Naive thymus-derived CD4-positive, alpha-beta T cell (primary cell): ENCODE measurements at places on chromosomes 5 and 9. TPM values are rescaled to one million over a fixed set of nuclear protein-coding genes. Genes with fewer than 3 reads are reported as not detected.

- no peak for DNase-seq
Observed at GRCh38 chr5:29811914-29812679, 1381.4 kb upstream of the CDH6 start.

- no peak for DNase-seq
Observed at GRCh38 chr5:150065346-150065745, 21.0 kb downstream of the CSF1R start.

DNA sequence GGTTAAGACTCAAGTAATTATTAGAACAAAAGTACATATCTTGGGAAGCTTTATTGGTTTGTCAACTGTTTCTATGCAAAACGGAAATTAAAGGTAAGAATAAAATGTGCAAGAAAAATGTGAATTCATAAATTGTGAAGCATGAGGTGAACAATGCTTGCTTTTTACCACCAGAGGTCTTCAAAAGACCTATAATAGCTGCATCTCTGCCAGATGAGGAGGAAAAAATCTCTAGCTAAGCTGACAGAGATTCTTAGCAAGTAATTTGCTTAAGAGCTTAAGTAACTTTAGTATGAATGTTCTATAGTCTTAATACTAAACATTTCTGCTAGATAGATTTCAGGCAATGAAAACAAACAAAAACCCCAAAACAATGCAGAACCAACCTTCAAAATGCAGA, 54.1 kb downstream of the MRPS30 start:
- no peak for DNase-seq

- DNase-seq = peak; percentile 26
Observed at GRCh38 chr5:157143127-157143971, 684 bp upstream of the MED7 start.

DNA sequence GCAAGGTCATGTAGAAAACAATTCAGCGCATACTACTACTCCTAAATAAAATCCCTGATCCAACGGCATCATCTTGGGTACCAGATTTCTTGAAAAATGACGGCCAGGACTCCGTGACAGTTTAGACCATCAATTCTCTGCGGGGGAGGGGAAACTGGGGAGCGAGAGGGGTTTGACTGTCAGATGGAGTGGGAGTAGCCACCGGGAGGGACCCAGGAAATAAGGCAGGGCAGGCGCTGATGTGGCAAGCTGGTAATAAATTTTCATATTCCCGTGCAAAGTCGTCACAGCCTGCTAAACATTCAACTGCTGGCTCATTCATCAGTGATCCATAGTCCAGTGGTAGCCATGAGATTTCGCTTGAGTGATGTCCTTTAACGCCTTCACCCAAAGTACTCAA, 457 bp upstream of the CDH18 start:
- no peak for DNase-seq

GRCh38 chr5:132176521-132176945, 51.1 kb downstream of the P4HA2 start:
- DNase-seq = no peak

DNA sequence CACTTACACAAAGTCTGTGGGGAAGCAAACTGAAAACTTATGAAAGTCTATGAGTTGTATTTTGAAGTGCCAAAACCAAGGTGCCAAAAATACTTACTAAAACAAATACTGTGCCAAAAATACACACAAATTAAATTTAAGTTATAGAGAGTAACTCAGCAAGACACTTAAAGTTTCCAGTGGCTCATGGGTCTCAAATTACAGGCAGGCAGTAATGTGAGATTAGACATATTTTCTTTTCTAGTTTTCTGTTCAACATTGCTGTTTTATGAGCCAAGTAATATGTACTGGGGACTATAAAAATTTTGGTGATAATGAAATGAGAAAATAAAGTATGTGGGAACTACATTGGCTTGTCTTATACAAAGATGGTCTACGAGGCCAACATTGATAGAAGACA, 172.2 kb upstream of the SNX2 start:
- DNase-seq = no peak

DNA sequence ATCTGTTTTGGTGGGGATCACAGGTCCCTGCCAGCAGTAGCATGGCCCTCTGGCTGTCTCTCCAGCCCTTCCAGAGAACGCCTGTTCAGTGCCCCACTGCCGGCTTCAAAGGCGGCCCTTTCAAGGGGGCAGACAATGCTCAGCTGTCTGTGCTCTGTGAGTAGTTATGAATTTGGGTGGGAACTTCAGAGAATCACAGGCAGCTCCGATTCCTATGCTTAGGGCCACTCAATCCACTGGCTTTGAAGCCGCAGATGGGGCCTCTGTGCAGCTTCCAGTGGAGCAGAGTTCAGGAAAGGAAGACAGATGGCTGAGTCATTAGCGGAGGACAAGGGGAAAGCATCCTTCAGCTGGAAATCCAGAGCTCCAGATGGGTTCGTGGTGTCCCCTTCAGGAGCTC, 42.4 kb downstream of the NKX2-5 start:
- DNase-seq = no peak

The RELL2 gene
- 14.3 TPM for total RNA-seq

DNA sequence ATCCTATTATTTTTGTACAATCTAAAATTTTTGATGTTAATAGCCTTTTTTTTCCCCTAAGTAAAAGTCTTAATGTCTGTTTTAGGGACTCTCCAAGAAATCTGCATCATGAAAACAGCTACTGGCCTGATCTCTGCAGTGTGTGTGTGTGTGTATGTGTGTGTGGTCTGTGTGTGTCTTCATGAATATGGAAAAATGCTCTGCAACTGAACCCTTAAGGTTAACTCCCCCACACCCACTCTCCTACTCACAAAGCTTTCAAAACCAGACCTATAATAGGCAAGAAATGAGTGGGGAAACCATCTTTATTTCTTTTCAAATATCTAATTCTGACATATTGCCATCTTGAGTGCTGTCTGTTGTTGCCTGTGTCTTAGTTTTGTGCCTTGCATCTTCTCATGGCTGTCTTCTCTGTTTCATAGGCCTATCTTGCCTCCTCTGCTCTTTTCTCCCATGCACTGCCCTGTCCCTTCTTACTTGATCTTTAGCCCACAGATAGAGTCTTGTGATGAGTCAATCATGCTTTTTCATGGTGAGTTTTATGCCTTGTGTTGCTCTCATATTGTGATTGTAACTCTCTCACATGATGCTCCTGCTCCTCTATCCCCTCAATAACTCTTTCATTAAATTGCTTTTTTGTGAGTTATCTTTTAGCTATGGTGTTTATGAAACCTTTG, 68.3 kb downstream of the CHSY3 start:
- no peak for DNase-seq

GRCh38 chr9:8622871-8623270, 823.3 kb upstream of the DMAC1 start:
- no peak for DNase-seq

The ZDHHC11 gene
- 12.2 TPM for total RNA-seq

- no peak for DNase-seq
Observed at GRCh38 chr5:88660947-88661805, 221.8 kb downstream of the MEF2C start.

GRCh38 chr9:77554586-77555105, 93.5 kb downstream of the GNA14 start:
- DNase-seq = no peak

The CNTFR gene
- not detected for total RNA-seq

The UNC5A gene
- total RNA-seq = not detected in 2 replicates

- DNase-seq = no peak
Observed at GRCh38 chr5:109083937-109084336, 325.8 kb downstream of the PJA2 start.

DNA sequence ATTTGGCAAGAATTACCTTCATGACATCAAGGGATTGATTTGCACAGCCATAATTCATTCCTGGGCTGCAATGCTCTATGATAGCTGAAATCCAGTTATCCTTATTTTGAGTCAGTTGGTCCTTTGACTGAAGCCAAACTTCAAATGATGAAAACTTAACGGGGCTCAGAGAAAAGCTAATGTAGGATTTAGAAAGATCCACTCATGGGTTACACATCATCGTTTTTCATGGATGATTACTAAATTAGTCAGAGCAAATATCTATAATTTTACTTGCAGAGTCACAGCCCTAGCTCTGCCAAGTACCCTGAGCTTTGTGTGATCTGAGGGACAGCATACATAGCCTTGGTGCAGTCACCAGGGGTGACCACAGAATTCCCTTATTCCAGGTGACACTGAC, 27.3 kb upstream of the MUSK start:
- no peak for DNase-seq

- no peak for DNase-seq
Observed at GRCh38 chr9:34486572-34486971, 28.0 kb downstream of the DNAI1 start.

DNA sequence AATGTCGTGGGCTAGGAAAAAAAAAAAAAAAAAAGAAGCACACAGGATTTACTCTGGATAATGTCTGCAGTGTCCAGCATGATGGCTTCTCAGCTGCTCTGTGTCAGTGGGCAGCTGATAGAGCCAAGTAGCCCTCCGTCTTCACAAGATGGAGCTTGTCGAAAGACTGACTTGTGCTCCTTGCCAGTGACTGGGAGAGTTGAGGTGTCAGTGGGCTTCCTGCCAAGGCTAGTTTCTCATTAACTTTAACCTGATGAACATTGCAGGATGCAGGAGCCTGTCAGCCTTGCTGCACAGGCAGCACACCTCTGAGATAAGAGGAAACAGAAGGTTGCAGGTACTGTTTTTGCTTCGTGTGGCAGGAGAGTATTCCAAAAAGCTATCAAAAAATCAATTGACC, 171.4 kb upstream of the SGCD start:
- no peak for DNase-seq

GRCh38 chr9:121503444-121503843, 3.8 kb upstream of the GGTA1 start:
- no peak for DNase-seq

DNA sequence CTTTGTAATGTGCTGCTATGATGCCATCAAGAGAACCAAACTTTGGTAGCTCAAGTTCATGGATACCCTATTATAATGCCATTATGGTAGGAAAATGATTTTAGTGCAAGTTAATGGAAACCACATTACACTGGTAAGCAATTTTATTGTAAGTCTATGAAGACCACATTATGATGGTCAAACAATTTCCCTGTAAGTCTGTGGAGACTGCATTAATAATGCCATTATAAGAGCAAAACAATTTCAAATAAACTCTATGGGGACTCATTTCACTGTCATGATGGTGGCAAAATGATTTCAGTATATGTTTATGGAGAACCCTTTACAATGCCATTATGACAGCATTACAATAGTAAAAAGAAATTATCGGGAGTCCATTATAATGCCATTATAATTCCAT, 602.0 kb upstream of the MEF2C start:
- no peak for DNase-seq

DNA sequence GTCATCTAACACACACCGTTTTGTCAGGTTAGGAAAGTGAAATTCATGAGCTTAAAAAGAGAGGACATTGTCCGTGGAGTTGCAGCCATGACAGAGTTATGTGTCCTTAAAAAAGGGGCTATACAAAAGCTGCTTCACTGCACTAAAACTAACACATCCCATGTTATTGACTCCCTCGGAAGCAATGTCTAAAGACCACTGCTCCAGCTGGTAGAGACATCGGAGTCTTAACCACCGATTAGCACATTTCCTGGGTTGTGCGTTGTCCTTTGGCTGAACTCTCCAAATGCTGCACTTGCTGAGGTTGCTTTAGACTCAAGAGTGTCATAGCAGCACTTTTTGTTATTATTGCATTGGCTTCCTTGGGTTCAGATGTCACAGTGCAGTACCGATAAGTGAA, 128.3 kb upstream of the C9orf72 start:
- no peak for DNase-seq

- DNase-seq = no peak
Observed at GRCh38 chr5:125655156-125655555, 768.1 kb upstream of the GRAMD2B start.

The SLC44A1 gene
- 7.7 TPM for total RNA-seq

GRCh38 chr5:157506981-157507780, 47.2 kb downstream of the NIPAL4 start:
- no peak for DNase-seq
